Activated CD4-positive, alpha-beta T cell treated with anti-CD3 and anti-CD28 coated beads, Interleukin-2, amount 10 ng/mL, durations not matched to agents 24 days and 14 days (primary cell): ENCODE measurements at places on chromosomes 5 and 9.

GRCh38 chr9:32579706-32580331 is 6.9 kb upstream of the NDUFB6 start:
- peak; percentile 93 for DNase-seq

DNA sequence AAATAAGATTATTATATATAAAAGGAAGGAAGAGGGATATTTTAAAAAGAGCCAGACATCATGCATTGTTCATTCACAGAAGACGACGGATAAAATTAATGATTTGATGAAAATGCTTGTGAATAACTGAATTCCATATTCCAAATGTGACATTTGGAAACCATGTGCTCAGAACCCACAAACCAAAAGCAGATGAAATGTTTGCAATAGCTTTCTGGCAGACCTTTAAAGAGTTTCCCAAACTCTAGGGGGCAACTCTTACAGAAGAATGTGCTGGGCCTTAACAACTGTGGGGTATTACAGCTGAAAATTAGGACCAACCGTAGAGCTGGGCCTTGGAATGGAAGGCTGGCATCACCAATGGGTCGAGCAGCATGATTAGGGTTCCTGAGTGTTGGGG is 471.0 kb downstream of the EFNA5 start:
- DNase-seq, result no peak

- DNase-seq, result no peak
Observed at GRCh38 chr5:159010661-159011442, 88.9 kb downstream of the EBF1 start.

GRCh38 chr5:176414704-176415103 is 1.6 kb downstream of the CLTB start:
- no peak for DNase-seq

- DNase-seq, result no peak
Observed at GRCh38 chr9:113562653-113563381, 99.3 kb downstream of the RGS3 start.

- DNase-seq, result no peak
Observed at GRCh38 chr5:138936225-138936967, 61.3 kb upstream of the LRRTM2 start.

DNA sequence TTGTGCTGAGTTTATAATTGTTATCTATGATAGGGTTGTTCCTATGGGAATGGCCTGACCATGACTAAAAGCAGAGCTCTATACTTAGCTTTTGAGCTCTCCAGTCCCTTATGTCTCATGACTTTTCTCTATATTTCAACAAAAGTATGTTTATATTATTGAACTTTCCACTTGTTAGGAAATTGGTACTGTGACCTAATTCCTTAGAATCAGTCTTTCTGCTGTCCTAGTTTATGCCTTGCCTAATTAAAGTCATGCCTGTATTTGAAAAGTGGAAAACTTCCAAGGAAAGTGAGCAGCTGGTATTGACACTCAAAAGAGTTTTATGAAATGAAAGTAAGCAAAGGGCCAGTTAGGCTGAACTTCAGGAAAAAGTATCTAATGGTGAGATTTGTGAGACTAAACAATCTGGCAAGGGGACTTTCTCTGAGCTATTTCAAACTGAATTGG is 68.6 kb downstream of the XRCC4 start:
- DNase-seq, result no peak

DNA sequence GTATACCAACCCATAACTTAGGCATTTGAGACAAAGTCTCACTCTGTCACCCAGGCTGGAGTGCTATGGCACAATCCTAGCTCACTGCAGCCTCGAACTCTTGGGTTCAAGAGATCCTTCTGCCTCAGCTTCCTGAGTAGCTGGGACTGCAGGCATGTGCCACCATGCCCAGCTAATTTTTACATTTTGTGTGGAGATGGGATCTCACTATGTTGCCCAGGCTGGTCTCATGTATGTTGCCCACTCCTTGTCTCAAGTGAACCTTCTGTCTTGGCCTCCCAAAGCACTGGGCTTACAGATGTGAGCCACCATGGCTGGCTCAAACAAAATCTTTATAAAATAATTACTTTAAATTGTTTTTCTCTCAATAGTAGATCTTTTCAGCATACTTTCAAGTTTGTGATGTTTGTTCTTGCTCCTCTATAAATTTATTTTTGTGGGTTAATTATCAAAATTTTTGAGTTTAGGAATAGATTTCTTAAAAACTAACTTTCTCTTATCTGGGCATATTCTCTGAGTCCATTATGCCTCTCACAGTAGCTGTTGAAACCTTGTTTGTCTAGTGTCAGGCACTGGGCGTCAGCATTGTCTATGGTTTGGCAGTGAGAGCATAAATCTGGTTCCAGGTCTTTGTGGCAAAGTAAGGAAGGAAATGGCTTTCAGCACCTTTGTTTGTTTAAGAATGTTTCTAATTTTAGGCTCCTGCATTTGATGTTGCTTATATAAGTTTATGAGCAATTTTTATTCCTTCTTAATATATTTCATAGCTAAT is 38.7 kb downstream of the NLN start:
- peak; percentile 87 for DNase-seq

GRCh38 chr9:101445353-101446029 is 9.9 kb upstream of the ALDOB start:
- DNase-seq, result no peak

- DNase-seq, result no peak
Observed at GRCh38 chr9:38200431-38200830, 131.4 kb upstream of the SHB start.

DNA sequence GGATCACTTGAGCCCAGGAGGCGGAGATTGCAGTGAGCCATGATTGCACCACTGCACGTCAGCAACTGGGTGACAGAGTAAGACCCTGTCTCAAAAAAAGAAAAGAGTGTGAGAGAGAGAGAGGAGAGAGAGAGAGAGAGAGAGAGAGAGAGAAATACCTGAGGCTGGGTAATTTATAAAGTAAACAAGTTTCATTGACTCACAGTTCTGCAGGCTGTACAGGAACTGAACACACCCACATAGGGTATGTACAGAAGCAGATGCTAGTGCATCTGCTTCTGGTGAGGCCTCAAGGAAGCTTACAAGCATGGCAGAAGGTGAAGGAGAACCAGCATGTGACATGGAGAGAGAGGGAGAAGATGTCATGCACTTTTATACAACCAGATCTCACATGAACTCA is 46.4 kb upstream of the CHD1 start:
- DNase-seq, result no peak

- DNase-seq, result no peak
Observed at GRCh38 chr9:116381350-116381749, 227.8 kb downstream of the PAPPA start.

GRCh38 chr5:36436306-36436705 is 134.6 kb upstream of the RANBP3L start:
- DNase-seq, result no peak
